ENCODE measurements at places on chromosomes 3 and 15. TPM values are rescaled to one million over a fixed set of nuclear protein-coding genes. Genes with fewer than 3 reads are reported as not detected.

Gene DCBLD2
- 22.8 TPM for total RNA-seq

Gene PRR20G
- total RNA-seq, result not detected

Gene UROC1
- total RNA-seq, result not detected

Gene KIAA1143
- 20.7 TPM for total RNA-seq

Gene AGTR1
- 18.6 TPM for total RNA-seq

Gene ISLR
- 23.8 TPM for total RNA-seq

Gene GJD2
- total RNA-seq, result not detected

Gene PROS1
- total RNA-seq, result 31.4 TPM

Gene PLS1
- 8.6 TPM for total RNA-seq

Gene MUSTN1
- 8.4 TPM for total RNA-seq

Gene CAMK2N2
- not detected for total RNA-seq

Gene XCR1
- 0.38 TPM for total RNA-seq

Gene GHRL
- not detected for total RNA-seq

Gene CKMT1A
- 36.1 TPM for total RNA-seq

Gene EFCAB12
- not detected for total RNA-seq

Gene CAMP
- total RNA-seq, result not detected

Gene PP2D1
- not detected for total RNA-seq
